NAMALWA (cell line): ENCODE measurements at places on chromosomes 1 and 21.
A peak's percentile ranks its signal among the peaks of the same experiment; 100 is the strongest.

- DNase-seq, result no peak
These were observed 12.0 kb downstream of the MAB21L3 start for GRCh38 chr1:116122955-116123757.

DNA sequence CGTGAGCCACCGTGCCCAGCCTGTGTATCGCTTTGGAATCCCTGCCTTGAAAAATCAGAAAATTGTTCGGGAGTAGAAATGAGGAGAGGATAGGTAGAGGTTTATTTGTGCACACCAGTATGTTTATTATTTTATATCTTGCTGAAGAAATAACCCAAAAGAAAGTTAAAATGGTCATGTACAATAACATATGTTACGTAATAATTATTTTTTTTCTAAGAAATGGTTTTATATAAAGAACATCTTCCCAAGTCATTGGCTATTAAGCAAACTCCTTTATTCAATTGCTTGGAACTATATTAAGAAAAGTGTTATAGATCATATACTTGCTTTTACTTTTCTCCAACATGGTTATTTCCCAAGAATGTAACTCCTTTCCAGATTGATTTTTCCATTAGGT, 171.8 kb downstream of the PHTF1 start:
- no peak for DNase-seq

- DNase-seq, result peak; percentile 21
These were observed 11.2 kb downstream of the CD84 start for GRCh38 chr1:160567858-160568682.

- no peak for DNase-seq
These were observed 189.9 kb downstream of the APP start for GRCh38 chr21:25980710-25981109.

DNA sequence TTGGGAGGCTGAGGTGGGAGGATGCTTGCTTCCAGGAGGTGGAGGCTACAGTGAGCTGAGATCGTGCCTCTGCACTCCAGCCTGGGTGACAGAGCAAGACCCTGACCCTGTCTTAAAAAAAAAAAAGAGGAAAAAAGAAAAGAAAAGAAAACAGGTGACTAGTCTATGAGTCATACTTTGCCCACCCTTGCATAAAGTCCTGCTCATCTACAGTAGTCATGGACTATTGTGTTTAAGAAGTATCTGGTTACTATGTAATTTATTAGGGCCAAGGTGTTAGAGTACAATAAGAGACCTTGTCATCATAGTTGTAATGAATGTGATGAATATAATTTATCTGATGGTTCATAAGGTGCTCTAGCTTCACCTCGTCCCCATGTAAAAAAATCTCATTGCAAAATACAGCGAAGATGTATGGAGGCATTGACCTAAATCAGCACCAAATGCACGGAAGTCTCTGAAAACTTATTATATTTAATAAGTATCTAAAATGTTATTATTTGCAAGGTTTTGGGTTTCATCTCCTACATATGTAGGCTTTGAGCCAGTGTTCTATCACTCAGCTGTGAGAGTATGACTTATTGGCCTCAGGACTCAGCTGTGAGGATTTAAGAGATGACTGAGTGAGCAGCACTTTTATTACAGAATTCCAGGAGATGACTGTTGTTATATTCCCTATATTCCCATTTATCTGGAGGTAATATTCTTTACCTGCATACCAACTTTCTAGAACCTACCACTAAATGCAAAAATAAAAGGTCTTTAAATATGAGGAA, 19.9 kb upstream of the KCNJ6 start:
- DNase-seq, result no peak

GRCh38 chr1:245763873-245764331, 609.1 kb downstream of the KIF26B start:
- no peak for DNase-seq
